ENCODE measurements at places on chromosomes 13 and 19. TPM values are rescaled to one million over a fixed set of nuclear protein-coding genes. Genes with fewer than 3 reads are reported as not detected.

ZNF66 gene
- 8.6 TPM for polyA plus RNA-seq

ZNF383 gene
- polyA plus RNA-seq: 17.8 TPM

LGI4 gene
- polyA plus RNA-seq: 3.0 TPM

IGFL2 gene
- polyA plus RNA-seq: 1.0 TPM

KATNAL1 gene
- polyA plus RNA-seq: 16.3 TPM

LILRA1 gene
- 0.22 TPM for polyA plus RNA-seq

RPS19 gene
- polyA plus RNA-seq: 2,598 TPM

Data from right lung (tissue), 10 donors.